ENCODE measurements at places on chromosomes 7 and 10.

DNA sequence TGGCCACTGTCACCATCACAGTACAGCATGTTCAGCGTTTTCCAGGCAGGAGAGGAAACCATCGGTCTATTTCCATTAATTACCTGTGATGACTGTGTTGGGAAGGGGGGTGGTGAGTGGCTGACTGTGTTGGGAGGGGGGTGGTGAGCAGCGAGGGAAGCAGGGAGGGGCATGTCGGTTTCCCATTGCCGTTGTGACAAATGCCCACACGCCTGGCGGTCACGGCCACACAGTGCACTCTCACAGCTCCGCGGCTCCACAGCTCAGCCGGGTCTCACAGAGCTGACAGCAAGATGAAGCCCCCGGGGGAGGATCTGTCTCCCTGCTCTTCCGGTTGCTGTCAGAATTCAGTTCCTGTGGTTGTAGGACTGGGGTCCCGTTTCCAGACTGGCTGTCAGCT lies 39.0 kb downstream of the AP5Z1 start:
- no peak for DNase-seq

DNA sequence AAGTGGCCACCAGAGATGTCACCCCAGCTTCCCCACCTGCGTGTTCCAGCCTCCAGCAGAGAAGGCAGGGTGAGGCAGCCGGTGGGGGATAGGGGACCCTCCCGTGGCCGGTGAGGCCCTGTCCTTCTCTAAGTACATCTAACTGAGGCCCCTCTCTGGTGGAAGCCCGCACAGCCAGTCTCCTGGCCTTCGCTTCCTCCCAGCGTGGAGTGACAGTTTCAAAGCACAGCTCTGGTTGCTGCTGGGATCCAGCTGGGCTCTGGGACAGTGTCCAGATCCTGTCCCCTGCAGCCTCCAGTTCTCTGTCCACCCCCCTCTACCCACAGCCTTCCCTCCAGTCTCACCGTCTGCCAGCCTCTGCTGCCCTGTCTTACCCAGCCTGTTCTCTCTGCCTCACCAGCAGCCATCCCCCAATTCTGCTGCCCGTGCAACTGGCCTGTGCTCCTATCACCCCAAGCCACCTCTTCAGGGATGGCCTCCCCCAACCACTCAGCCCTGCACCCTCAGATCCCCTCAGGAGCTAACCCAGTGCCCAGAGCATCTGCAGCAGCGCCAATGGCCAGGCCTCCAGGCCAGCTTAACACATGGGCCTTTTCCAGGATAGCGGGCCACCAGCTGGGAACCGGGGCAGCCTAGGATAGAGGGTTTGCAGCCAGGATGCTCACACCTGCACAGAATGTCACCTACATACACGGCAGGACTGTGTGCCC lies 16.3 kb upstream of the SH2B2 start:
- no peak for DNase-seq

DNA sequence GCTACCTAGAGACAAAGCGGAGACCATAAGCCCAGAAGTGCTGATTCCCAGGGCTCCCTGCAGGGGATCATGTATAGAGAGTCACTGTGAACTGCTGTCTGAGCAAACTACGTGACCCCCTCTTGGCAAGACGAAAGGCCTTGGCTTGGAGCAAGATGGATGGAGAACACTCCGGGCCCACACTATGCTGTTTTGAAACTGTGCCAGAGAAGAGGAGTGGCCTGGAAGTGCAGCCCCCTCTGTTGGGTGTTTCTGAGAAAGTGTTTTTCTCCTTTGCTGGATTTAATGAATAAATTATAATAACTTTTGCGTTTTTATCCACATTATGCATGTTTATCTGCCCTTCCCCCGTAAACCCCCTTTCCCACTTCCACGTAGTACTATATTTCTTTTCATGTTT lies 639.3 kb upstream of the GALNT17 start:
- DNase-seq = no peak

DNA sequence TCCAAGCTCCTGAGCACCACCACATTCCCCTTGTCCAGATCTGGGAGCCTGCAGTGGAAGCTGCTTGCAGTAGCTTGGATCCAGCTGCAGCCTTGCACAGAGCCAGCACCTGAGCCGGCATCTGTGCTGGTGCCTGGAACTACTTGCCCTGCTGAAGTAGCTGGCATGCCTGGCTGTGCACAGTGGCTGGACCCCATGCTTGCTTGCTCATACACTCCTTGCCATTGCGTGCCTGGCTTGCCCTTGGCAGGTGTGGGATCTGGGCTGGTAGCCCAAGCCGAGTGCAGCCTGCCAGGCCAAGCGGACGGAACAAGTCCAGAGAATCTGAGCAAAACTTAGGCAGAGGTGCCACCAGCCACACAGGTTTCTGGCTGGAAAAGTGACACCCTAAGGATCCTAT lies 759.9 kb downstream of the IPMK start:
- DNase-seq = no peak

GRCh38 chr10:132107186-132107948 lies 41.6 kb downstream of the JAKMIP3 start:
- no peak for DNase-seq

DNA sequence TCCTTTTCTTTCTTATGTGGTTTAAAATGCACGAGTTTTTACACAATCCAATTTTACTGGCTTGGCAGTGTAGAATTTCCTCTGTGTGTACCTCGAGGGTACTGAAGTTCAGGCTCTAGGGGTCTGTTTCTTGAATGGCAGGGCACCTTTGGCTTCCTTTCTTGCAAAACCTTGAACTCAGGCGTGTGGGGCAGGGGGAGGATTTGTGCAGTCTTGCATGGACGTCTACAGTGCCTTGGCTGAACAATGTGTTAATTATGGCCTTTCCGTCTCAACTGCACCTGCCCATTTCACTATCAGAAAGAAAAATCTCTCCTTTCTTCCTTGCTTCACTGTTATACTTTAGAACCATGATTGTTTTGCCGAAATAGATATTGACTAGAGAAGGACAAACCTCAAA lies 570.9 kb downstream of the INHBA start:
- DNase-seq = no peak

DNA sequence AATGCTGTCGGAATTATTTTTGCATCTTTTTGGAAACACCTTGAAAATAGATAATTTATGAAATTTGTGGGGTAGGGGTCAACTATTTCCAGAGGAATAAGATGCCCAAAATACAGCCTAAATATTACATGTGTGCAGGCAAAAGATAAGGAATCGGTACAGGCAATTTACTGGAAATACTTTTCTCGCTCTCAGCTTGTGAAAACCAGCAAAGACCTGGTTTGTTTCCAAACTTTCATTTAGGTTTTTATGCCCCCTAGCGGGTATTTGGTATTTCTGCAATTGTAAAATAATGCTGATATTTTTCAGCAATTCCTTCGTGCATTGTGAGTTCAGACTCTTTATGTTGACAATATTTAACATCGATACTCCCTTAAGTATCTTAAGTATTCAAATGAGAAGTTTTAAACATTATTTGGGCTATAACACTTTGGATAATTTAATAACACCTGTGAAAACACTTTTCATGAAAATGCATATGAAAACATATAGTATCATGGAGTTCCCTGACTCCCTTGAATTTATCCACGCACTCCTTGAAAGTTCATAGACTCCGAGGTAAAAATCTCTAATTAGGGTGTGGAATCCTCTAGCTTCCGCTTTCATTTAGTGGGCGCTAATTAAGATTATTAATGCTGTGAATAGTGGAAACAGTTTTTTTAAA lies 132.4 kb downstream of the TSPAN12 start:
- DNase-seq = no peak

DNA sequence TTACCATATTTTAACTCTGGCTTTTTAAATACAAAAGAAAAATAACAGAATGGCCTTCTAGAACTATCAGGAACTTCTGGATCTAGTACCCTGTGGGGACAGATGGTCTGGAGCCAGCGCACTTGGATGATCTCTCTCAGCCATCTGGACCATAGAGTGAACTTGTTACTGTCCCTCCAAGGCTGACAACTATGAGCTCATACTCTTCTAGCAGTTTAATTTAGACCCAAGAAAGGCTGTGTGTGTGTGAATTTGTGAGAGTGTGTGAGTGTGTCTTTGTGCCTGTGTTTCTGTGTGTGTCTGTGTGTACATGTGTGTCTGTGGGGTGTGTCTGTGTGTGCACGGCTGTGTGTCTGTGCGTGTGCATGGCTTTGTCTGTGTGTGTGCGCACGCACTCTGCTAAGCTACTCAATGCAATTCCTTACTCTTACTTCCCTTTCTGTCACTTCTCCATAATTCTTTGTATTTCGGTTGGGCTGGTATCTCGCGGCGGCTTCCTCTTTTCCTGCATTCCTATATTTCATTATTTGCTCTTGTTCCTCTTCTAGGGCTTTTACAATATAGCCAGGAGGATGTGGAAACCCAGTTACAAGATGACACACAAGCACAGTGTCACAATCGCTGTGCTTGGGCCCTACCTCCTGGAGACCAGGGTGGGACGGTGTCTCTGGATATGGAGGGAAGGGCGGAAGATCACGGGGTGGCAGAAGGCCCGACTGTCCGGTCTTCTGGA lies 51.9 kb downstream of the IKZF1 start:
- DNase-seq = no peak

DNA sequence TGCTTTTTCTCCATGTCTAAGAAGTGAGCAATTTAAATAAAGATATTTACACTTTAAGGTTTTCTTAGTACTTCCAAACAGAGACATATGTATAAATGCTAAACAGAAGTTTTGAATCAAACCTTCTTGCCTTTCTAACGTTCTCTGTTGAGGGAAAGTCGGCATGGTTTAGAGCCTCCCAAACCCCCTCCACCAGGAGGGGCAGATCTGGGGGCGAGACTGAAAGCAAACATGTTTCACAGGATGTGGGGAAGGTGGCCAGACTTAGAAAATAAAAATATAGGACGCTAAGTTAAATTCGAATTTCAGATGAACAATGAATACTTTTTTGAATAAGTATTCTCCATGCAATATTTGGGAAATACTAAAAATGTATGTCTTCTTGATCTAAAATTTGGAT lies 208.3 kb upstream of the SHH start:
- no peak for DNase-seq

DNA sequence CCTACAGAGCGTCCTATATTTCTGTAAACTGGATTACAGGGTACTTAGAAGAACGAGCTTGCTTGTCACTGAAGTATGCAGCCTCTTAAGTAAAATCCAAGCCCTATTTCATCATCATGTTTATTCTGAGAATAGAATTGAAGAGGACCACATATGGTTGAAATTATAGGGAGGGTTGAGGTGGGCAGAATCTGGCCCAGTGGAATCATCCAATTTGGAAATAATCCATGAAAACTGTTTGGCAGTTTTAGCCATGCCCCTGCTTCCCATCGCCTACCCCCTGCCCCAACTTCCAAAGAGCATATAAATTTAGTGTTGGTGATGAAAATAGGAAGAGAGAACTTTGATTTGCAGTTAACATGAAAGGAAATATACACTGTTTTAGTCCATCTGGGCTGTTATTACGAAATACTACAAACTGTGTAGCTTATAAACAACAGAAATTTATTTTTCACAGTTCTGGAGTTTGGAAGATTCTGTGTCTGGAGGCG lies 150.4 kb downstream of the PRKG1 start:
- DNase-seq = no peak

DNA sequence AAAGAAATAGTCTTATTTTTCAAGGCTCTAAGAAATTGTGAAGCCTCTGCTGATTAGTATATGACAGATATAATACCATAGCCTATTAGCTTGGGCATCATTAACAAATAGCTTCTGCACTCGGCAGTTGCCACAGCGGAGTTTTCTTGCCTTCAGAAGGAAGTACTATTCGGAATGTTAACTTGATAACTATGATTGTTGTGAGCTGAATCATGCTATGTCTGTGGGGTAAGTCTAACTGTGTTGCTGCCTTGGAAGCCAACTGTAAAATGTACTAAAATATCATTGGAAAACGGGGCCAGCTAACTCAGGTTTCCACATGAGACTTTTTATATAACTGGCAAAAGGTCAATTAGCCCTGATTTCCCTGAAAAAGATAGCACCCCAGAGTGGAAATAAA lies 93.2 kb downstream of the TWIST1 start:
- no peak for DNase-seq

GRCh38 chr10:68333058-68333395 lies 299 bp upstream of the PBLD start:
- DNase-seq = no peak

DNA sequence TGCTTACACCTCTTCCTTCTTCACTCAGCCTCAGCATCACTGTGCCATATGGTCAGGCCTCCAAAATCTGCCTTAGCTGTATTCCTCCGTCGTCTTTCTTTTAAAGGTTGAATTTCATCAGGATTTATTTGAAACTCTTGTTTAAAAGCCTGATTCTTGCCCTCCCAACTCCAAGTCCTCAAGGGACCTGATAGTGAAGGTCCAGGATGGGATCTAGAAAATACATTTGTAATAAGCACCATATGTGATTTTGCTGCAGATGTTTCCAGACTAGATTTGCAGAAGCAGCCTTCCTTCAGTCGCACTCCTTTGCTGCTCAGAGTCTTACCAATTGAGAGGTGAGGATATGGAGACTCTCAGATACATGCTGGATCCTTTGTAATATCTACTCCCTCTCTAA lies 101.0 kb upstream of the ANKRD1 start:
- DNase-seq = no peak

GRCh38 chr7:17371671-17372524 lies 73.4 kb downstream of the AHR start:
- no peak for DNase-seq

DNA sequence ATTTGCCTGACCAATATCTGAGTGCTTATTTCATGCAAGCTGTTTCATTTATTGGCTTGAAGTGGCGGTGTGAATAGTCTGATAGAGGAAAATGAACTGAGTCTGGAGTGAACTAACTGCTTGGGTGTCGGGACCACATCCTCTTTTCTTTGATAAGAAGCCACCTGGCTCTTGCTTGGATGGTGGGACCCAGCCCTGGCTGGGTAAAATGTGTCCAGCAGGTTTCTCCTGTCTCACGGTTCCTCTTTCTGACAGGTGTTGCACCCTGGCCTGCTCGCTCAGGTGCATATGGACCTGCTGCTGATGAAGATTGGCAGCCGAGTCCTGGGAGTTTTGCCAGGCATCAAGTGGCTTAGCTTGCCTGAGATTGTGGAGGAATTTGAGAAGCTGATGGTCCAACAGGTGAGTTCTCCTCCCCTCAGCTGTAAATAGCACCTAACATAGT lies 1.6 kb downstream of the ADCK2 start:
- no peak for DNase-seq

DNA sequence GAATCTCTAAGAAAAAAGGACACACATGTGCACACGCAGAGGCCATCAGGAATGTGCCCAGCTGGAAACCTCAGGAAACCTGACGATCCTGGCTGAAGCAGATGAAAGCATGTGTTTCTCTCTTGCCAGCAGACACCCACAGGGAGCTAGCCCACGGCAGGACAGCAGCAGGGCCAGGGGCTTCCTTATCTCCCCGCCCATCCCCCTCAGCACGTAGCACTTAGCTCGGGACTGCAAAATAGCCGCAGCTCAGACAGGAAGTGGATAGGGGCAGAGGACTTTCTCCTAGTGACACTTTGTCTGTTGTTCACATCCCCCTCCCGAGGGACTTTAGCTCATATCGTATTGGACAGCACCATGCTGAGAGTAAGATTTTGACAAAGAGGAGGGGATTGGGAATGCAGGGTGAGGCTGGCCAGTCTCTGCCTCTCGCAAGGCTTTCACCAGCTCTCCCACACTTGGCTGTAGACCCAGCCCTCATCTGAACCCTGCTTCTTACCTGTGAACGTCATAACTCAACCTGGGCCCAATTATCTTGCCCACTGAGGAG lies 63.8 kb downstream of the MKI67 start:
- no peak for DNase-seq

GRCh38 chr7:20227291-20227795 lies 10.2 kb upstream of the MACC1 start:
- no peak for DNase-seq

GRCh38 chr7:57427146-57427545 lies 22.8 kb upstream of the ZNF716 start:
- no peak for DNase-seq
